ENCODE measurements at places on chromosomes 5 and 9.

DNA sequence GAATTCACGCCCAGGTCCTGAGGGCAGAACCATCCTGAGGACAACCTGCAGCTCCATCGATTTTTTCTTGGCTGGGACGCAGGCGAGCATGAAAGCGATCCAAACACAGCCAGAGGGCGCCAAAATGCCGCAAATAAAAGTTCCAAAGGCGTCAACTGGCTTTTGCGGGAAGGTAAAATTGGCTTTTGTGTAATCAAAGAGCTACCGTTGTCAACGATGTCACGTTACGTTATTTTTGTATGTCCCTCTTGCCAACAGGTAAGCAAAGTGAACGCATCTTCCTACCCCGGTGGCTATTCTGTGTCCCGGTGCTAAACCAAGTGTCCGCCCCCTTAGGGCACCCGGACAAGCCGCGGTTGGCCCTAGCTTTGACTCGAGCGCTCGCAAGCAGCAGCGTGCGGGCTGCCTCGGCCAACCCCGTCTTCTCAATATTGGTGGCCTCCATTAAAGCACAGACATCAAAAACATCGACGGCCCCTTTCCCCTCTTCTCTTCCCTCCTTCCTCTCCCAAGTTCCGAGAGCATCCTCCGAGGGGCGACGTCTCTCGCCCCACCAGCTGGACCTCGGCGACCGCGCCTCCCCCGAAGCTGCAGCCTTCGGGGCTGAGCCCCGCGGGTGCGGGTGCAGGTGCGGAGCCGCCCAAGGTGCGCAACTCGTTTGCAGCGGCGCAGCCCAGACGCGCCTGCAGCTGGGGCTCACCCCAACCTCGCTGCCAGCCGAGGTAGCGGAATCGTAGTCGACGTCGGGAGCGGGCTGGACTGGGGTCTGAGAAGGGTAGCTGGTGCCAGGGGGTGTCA is 1.1 kb upstream of the BASP1 start:
- DNase-seq, result peak; percentile 85

DNA sequence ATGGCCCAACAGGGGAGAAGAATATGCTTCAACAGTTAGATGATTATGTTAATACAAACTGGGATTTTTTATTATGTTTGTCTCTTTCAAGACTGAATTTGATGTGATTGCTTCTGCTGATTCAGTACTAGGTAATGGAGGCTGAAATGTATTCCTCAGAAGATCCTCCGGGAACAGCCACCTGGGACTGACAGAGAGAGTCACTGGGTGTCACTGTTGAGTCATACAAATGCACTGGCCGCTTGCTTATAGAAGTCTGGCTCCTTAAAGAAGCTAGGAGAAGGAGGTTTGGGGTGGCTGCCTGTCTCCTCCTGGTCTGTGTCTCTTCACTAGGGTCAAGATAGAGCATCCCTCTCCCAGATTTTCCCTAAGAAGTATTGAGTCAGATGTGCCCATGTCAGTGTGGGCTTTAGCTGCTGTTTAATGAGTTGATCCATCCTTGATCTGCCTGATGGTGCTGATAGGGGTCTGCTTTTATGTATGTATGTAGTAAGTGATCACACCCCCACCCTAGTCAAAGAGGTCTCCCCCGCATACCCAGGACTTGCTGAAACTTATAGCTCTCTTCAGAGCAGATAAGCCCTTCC is 773.4 kb downstream of the BRINP1 start:
- peak; percentile 1 for DNase-seq

DNA sequence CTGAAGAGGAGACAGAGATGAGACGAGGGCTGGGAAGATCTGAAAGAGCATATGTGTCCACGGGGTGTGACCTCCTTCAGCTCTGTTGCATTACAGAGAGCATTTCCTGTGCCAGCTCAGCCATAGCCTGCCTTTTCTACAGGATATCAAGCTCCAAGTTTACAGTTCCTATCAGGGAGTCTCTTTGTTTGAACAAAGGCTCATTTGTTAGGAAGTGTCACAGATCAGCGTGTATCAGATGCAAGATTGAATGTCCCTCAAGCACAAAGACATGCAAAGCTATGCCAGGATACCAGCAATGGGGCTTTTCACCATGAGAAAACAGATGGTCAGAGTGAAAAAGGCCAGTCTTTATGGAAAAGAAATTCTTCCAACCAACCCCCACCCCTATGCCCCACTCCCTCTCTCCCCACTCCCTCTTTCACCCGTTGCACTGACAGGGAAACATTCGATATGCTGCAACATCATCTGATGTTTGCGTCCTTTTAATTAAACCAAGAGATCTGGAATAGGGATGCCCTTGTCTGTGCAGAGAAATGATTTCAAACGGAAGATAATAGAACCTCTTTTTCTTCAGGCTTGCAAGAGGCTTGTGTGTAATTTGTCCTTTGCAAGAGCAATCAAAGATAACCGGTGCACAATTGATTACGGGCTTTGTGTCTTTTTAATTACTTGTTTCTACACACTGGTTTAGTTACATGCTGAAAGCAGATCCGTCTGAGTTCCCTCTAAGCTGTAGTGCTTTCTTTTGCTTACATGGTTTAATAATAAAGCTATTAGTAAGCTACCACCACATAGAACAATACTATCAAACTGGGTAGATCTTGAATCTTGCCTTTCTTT is 263.1 kb upstream of the RGMB start:
- peak; percentile 10 for DNase-seq

DNA sequence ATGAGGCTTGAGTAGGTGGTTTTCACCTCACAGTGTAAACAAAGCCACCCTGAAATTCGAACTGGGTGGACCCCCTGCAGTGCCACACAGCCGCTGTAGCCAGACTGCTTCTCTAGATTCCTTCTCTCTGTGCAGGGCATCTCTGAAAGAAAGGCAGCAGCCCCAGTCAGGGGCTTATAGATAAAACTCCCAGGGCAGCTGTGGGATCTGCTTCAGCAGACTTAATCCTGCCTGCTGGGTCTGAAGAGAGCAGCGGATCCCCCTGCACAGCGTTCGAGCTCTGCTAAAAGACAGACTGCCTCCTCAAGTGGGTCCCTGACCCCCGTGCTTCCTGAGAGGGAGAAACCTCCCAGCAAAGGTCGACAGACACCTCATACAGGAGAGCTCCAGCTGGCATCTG is 71.4 kb downstream of the CARTPT start:
- DNase-seq, result no peak

DNA sequence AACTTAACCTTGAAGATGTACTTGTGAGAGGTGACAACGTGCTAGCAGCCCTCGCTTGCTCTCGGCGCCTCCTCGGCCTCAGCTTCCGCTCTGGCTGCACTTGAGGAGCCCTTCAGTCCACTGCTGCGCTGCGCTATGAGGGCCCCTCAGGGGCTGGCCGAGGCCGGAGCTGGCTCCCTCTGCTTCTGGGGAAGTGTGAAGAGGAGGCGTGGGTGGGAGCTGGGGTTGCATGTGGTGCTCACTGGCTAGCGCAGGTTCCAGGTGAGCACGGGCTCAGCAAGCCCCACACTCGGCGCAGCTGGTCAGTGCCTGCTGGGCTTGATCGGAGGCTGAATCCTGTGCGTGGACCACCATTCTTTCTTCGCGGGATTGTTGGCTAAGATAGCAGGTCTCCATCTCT is 166.1 kb downstream of the MRPS30 start:
- DNase-seq, result no peak

DNA sequence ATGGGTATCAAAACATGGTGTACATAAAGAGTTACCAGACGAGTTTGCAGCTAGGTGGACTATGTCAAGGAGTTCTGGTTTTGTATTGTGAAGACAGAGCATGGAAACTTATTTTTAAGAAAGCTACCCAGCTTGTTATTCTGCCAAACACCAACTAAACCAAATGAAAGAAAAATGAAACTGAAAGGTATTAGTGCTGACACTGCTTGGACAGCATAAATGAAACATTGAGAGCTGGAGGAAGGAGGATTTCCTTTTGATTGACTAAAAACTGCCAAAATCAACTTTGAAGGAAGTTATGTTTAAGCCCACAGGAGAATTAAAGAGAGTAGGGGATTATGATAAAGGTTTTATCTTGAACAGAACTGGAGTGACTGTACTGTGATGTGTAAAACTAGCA is 766.2 kb downstream of the PTPRD start:
- no peak for DNase-seq
